T-helper 17 cell (primary cell): ENCODE measurements at places on chromosomes 7 and 10. TPM values are rescaled to one million over a fixed set of nuclear protein-coding genes. Genes with fewer than 3 reads are reported as not detected.

GRCh38 chr7:155749578-155749977 lies 62.7 kb downstream of the SHH start:
- H3K4me1 ChIP-seq = peaks cover 55% of the 10 kb centered on the region

The CFAP70 gene
- total RNA-seq = 2.4 TPM

The FXYD4 gene
- not detected for total RNA-seq

- H3K27me3 ChIP-seq = no peaks in the 10 kb centered on the region
- H3K27ac ChIP-seq = no peak overlapping the region
- no peaks in the 10 kb centered on the region for H3K36me3 ChIP-seq
- no peaks in the 10 kb centered on the region for H3K4me1 ChIP-seq
These were observed 662.5 kb downstream of the POM121L12 start for GRCh38 chr7:53697913-53698312.

- H3K27ac ChIP-seq = no peak overlapping the region
- no peak for DNase-seq
- no peaks in the 10 kb centered on the region for H3K36me3 ChIP-seq
These were observed 389.9 kb upstream of the SEMA3C start for GRCh38 chr7:81308643-81309322.

DNA sequence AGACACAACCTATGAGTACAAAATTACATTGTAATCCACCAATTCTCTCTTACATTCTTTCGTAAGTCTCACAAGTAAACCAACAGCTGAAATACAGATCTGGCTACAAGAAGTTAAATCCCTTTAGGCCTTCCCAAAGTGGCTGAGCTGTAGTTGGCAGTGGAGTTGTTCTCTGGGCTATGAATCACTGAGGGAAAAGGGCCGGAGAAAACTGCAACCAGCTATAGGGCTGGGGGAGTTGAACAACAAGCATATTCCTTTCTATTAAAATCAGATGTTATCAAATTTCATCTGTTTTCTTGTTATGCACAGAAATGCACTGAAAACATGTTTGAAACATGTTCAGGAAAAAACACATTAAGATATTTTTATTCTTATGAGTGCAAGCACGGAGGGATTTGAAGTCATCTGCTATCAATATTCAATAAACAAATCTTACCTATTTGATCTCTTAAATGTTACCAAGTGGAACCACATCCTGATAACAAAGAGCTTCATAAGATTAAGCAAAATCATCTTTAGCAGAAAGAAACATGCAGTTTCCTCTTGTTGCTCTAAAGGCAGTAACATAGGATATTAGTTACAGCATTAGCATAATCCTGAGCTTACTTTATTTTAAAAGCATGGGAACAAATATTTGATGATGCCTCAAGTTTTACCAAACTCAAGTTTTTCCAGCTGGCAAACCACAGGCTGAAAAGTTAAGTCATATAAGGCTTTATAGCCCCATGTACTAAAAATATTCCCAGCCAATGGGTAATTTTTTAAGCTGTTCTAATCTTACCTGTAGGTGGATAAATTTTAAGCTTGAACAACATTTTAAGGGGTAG lies 212.7 kb downstream of the TAX1BP1 start:
- peaks cover 11% of the 10 kb centered on the region for H3K36me3 ChIP-seq
- DNase-seq = no peak
- H3K27me3 ChIP-seq = no peaks in the 10 kb centered on the region
- H3K4me3 ChIP-seq = no peak overlapping the region
- H3K4me1 ChIP-seq = peaks cover 24% of the 10 kb centered on the region

DNA sequence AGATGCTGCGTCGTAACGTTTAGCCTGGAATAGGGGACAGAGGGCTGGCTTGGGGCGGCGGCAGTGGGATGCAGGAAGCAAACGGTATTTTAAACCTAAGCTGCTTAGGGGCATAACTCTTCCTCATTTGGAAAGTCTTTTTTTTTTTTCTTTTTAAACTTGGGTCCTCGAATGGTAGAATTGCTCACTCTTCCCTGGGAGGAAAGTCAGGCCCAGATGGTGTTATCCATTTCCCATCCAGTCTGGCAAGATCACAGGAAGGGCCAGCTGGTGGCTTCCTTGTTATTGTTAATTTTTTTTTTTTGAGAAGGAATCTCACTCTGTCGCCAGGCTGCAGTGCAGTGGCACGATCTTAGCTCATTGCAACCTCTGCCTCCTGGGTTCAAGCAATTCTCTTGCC lies 56.6 kb downstream of the TMEM209 start:
- DNase-seq = no peak
- no peaks in the 10 kb centered on the region for H3K4me1 ChIP-seq
- H3K36me3 ChIP-seq = no peaks in the 10 kb centered on the region
- H3K4me3 ChIP-seq = no peak overlapping the region
- H3K27ac ChIP-seq = no peak overlapping the region

The STEAP4 gene
- total RNA-seq = 0.10 TPM
